ENCODE measurements at places on chromosomes 4 and X.

- no peak for DNase-seq
Observed at GRCh38 chr4:136864604-136865185, 667.6 kb downstream of the PCDH18 start.

- DNase-seq = no peak
Observed at GRCh38 chrX:134933911-134934310, 56.9 kb upstream of the SMIM10 start.

GRCh38 chr4:30718641-30719453 is 1.3 kb upstream of the PCDH7 start:
- DNase-seq = no peak

GRCh38 chrX:153226344-153227185 is 47.5 kb downstream of the MAGEA1 start:
- DNase-seq = no peak

- DNase-seq = no peak
Observed at GRCh38 chr4:710916-711315, 5.3 kb downstream of the PCGF3 start.

DNA sequence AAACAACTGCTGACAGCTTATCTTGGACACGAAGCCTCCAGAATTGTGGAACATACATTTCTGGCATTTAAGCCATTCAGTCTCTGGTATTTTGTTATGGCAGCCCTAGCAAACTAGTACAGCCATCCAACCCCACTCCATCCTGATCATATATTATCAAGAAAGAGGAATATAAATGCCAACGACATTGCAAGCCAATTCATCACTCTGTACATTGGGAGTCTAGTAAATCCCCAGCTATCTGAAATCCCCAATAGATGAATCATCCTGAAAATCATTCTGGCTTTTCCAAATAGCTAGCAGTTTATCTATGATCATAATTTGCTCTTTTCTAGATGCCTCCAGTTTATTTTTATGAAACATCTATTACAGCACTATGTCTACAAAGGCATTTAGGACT is 41.1 kb downstream of the FRMD7 start:
- no peak for DNase-seq

DNA sequence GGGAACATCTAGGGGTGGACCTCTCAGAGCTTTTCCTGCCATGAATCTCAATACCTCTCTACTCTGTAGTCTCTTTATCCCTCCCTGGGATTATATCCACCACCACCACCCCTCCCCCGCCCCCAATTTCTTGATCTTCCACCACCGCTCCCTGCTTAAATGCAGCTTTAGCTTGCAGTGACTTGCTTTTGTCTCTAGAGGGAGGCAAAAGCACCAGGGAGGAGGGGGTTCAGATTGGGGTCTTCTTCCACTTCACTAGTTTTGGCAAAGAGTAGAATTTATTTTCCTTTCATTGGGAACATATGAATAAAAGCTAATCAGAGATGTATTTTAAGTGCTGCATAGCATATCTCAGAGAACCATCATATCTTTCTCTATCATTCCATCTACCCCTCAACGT is 5.5 kb downstream of the ARHGAP36 start:
- no peak for DNase-seq

GRCh38 chr4:125991398-125991797 is 676.6 kb downstream of the FAT4 start:
- DNase-seq = no peak

DNA sequence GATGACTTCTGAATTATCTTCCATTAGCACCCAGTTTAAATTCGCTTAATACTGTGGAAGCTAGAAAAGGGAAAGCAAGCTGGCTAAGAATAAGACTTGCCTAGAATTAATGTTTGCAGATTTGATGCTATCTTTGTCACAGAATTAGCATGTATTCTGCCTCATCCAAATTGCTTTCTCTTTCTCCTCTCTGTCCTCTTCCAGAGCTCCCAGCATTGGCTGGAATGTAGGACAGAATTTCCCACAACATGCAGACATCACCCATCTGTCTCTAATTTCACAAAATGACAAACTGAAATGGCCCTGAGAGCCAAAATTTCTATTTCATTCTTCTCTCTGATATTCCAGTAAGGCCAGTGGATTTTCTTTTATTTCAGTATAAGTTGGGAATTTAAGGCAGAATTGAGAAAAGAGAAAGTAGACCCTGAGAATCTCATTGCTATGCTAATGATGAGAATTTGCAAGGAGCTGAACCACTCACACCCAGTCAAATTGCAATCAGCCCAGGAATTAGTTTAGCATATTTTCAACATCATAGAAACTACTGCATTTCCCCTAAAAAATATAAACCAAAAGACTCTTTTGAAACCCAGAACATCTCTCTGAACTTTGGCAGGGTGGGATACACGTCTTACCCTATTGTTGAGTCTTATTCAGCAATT is 188.8 kb downstream of the RCHY1 start:
- no peak for DNase-seq

- no peak for DNase-seq
Observed at GRCh38 chr4:176504118-176504517, 184.4 kb downstream of the SPCS3 start.

DNA sequence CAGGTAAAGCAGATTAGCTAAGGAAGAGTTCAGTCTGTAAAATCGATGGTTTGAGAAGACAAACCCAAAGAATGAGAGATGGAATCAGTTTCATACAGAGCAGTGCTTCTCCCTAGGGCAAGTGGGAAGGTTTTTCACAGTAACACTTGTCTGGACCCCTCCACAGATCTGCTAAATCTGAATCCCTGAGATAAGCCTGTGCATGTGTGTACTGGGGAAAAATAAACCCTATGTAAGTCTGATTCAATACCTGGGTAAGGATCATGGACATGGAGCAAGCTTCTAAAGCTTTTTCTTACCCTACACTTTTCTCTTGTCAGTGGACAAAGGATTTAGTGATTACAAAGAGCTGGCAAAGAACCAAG is 13.6 kb downstream of the ELOVL6 start:
- no peak for DNase-seq

- no peak for DNase-seq
Observed at GRCh38 chr4:81196126-81196650, 18.8 kb downstream of the PRKG2 start.

DNA sequence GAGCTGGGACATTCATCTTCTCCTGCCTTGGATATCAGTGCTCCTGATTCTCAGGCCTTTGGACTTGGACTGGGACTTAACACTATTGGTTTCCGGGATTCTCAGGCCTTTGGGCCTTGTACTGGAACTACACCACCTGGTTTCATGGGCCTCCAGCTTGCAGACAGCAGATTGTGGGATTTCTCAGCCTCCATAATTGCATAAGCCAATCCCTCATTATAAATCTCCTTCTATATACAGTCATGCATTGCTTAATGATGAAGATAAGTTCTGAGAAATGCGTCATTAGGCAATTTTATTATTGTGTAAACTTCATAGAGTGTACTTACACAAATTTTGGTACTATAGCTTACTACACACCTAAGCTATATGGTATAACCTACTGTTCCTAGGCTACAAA is 8.9 kb upstream of the CCNG2 start:
- no peak for DNase-seq

- no peak for DNase-seq
Observed at GRCh38 chr4:15551740-15552446, 82.2 kb downstream of the CC2D2A start.

DNA sequence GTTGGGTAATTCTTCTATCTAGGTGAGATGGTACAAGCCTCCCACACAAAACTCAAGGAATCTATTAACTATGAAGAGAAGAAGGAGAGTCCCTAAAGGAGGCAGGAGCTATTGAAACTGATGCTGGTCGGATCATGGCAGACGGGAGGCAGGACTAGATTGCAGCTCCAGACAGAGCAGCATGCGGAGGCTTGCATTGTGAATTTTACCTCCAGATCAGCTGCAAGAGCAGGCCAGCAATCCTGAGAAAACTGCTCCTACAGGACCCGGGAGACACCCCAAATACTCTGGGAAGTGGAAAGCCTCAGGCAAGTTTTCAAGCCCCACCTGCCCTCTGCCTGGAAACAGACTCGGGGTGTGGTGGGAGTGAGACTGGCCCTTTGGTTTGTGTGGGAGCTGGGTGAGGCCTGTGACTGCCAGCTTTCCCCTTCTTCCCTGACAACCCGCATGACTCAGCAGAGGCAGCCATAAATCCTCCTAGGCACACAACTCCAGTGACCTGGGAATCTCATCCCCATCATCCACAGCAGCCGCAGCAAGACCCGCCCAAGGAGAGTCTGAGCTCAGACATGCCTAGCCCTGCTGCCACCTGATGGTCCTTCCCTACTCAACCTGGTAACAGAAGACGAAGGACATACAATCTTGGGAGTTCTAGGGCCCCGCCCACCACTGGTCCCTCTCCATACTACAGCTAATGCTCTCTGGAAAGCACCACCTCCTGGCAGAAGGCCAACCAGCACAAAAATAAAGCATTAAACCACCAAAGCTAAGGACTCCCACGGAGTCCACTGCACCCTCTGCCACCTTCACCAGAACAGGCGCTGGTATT is 30.9 kb downstream of the GATB start:
- no peak for DNase-seq

DNA sequence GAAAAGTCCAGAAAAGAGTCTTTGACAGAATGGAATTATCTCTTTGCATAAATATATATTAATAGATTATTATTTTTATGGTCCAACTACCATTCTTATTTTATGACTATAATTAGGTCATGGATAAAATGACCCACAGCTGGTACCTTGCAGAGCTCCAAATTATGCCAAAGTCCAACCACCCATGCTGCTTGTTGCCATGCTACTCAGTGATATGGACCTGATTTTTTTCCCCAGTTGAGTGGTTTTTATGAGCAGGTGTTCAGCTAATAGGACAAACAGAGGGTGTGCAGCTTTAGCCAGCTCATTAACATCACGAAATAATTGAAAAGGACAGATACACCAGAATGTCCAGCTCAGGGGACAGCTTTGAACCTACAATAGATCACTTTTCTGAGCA is 9.7 kb downstream of the HOPX start:
- DNase-seq = no peak

GRCh38 chrX:2578864-2579263 is 78.1 kb upstream of the DHRSX start:
- DNase-seq = no peak

- no peak for DNase-seq
Observed at GRCh38 chrX:44733931-44734330, 109.9 kb upstream of the DUSP21 start.

DNA sequence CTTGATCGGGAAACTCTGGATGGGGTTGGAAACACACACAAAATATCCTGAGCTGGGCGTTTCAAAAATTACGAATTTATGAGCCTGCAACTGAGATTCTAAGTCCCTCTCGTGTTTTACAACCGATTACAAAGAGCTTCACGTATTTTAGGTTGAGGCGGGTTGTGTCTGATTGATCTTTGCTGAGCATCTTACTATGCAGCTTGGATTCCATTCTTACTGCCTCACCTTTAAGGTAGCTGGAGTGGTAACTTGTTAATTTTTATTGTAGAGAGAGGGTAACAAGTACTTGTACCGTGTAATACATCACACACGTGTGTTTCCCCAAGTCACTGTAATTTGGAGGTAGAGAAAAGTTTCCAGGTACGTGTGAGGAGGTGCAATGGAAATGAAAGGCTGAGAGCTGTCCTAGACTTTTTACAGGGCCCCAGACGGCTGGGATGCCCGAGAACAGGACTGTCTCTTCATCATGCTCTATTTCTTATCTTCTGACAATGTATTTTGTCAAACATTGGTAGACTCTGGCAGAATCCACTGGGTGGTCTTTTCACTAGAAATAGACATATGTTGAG is 97.8 kb upstream of the TENM3 start:
- DNase-seq = no peak

- no peak for DNase-seq
Observed at GRCh38 chr4:91826186-91826585, 477.6 kb upstream of the GRID2 start.

GRCh38 chr4:148735432-148736155 is 293.4 kb upstream of the NR3C2 start:
- no peak for DNase-seq

- DNase-seq = no peak
Observed at GRCh38 chrX:138986866-138987265, 275.3 kb upstream of the FGF13 start.

DNA sequence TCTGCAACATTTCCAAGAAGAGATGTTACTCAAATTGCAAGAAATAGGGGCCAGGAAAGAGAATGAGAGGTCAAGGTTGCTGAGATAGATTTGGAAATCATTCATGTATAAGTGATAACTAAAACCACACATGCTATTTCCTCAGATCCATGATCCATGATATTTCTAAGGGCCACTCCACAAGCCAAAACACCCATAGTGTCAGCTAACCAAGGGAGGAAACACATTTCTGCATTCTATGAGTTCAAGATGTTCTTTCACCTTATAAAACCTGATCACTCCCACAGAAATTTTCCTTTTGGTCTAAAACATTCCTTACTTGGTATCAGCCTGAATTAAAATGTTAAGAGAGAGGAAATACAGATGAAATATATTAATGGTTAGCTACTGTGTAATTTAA is 47.2 kb downstream of the TBCK start:
- DNase-seq = no peak

- no peak for DNase-seq
Observed at GRCh38 chrX:82692991-82693390, 815.1 kb upstream of the POU3F4 start.

DNA sequence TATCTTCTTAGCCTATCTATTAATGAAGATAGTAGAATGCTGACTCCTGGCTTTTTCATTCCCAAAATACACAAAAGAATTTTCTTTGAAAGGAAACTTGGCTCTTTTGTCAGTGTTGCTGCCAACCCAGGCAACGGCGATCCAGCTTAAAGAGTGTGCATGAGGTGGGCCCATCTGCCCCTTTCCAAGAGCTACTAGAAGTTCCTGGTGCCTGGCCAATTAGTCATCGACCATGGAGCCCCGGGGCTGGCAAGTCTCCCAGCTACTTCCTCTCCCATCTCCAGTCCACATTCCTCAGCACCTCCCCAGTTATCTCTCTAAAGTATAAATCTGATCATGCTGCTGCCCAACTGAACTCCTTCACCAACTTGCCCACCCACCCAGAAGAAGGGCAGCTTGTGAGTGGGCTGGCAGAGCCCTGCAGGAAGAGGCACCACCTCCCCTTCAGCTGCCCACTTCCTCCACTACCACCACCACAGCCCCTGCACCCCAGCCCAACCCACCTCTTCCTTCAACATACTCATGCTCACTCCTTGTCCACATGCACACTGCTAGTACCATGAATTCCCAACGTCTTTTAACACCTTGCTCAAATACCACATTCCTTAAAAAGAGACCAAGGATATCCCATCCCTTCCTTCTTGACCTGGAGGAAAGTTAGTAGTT is 158.2 kb upstream of the MAP3K15 start:
- DNase-seq = no peak

- DNase-seq = peak; percentile 9
Observed at GRCh38 chrX:150575419-150575814, 7.0 kb downstream of the MTM1 start.

GRCh38 chr4:128303986-128304385 is 16.4 kb upstream of the PGRMC2 start:
- DNase-seq = no peak

- DNase-seq = no peak
Observed at GRCh38 chr4:86870442-86871069, 21.4 kb upstream of the SLC10A6 start.

DNA sequence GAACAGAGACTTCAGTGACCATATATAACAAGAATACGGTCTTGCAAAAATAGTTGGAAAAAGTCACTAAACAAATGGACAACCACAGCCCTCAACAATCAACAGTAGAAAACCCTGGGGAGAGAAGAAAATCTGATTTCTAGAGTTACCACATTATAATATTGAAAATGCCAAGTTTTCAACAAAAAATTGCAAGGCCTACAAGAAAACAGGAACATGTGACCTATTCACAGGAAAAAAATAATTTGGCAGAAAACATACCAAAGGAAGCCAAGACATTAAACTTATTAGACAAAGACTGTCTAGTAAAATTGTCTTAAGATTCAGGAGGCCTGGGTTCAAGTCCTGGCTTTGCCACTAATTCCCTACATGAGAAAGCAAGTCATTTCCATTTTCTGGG is 64.7 kb downstream of the ARHGEF9 start:
- no peak for DNase-seq
